ENCODE measurements at places on chromosomes 6 and 20.

- DNase-seq = no peak
Observed at GRCh38 chr20:25197870-25198190, 2.3 kb downstream of the ENTPD6 start.

GRCh38 chr6:6751266-6751596 lies 162.7 kb downstream of the LY86 start:
- no peak for DNase-seq

DNA sequence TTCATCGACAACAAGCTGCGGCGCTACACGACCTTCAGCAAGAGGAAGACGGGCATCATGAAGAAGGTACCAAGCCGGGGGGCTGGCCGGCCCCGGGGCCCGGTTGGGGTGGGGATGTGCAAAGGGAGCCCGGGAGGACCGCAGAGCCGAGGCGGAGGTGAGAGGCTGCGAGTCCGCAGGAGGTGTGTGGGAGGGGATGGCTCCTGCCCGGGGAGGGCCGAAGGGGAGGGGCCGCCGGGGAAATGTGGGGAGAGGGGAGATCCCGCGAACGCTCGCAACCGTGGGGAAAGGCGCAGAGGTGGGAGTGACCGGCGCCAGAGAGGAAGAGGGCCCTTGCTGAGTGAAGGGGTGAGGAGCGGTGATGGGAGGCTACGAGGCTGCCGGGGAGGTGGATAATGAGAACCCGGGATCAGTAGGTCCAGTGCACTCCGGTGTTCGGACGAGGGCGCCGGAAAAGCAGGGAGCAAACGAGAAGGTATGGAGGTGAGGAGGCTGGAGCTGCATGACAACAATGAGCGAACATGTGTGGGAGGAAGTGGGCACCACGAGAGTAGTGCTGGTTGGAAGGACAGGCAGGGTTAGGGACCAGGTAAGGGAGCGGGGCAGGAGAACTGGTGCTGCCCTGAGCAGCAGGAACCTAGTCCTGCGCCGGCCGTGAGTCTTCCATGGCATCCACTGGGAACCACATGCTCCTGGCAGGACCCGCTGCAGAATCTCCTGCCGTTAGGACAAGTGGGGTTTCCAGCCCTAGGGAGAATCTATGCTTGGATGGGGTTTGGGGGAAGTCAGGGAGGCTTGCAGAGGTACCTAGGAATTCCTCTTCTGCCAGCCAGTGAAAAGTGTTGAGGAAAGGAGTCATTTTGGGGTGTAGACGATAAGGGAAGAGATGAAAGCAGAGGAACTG lies 1.3 kb downstream of the SRF start:
- DNase-seq = peak; percentile 50

DNA sequence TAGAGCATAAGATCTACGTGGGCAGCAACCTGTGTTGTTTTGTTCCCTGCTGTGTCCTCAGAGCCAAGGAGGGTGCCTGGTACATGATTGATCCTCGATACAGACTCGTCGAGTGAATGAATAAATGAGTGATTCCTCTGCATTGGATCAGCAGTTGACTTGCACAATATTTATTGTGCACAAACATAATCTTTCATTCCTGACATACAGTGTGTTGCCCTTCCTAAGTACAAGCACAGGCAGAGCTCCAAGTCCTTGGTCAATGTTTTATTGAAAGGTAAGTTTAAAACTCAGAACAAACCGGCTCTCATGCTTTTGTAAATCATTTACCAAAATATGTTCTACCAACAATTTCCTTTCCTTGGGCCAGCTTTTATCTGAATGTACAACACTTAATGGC lies 57.4 kb downstream of the STMND1 start:
- no peak for DNase-seq

DNA sequence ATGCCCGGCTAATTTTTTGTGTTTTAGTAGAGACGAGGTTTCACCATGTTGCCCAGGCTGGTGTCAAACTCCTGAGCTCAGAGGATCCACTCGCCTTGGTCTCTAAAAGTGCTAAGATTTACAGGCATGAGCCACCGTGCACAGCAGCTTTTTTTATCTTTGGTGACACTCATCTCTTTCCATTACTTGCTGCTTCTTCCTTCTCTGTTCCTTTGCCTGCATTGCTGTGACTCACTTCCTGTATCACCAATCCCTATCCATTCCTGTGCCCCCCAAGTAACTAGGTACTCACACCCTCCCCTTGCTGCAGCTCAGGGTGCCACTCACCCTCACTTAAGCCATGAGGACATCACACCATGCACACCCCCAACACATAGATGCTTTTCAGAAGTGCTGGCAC lies 24.6 kb downstream of the KHDC1L start:
- DNase-seq = no peak

DNA sequence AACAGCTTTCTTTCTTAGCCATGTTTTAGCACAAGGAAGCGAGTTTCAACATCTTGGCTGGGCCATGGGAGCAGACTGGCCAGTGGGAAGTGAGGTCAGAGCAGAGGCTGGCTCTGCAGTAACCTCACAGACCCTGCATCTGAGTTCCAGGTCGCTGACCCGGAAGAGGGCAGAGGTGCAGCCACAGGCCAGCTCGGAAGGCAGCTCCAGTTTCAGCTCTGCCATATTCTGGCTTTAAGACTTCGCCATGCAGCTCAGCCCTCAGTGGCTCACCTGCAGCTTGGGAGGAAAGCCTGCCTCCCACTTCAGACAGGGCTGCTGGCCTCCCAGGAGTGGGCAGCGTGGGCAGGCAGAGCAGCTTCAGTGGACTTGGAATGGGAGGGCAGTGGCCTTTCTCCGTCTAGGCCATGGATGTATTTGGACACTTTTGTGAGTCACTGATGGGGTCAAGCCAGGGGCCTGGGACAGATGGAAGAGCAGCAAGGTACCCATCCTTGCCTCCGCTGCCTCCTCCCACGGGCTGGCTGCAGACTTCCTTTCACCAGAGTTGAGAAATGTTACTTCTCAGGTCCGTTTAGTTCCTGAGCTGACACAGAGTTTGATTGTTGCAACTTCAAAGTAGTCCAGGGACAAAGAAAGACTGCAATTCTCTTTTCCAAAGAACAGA lies 18.5 kb downstream of the CST8 start:
- no peak for DNase-seq

DNA sequence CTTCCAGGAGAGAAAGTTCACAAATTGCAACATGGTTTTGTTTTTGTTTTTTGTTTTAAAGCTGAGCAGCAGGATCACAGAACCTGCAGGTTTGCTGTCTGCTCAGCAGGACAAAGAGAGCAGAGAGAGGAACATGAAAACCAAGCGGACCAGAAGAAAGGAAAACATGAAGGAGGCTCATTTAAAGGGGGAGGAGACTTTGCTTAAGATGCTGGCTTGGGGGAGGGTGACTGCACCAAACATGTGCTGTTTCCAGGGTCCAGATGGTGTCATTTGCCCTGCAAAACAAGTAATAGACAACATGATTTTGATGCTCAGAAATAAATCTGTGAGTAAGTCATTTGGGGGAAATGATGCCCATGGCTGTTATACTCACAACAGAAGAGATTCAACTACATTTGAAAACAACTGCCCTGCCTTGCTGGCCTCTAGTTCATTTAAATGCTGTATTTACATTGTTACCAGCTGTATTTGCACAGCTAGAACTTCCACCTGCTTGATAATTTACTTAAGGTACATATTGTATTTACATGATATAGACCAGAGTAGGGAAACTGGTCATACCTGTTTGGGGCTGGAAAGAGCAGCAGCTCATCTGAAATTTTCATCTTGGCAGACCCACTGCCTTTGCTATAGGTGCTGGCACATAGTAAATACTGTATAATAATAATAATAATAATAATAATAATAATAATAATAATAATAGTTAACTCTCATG lies 32.2 kb upstream of the CHD6 start:
- DNase-seq = no peak

DNA sequence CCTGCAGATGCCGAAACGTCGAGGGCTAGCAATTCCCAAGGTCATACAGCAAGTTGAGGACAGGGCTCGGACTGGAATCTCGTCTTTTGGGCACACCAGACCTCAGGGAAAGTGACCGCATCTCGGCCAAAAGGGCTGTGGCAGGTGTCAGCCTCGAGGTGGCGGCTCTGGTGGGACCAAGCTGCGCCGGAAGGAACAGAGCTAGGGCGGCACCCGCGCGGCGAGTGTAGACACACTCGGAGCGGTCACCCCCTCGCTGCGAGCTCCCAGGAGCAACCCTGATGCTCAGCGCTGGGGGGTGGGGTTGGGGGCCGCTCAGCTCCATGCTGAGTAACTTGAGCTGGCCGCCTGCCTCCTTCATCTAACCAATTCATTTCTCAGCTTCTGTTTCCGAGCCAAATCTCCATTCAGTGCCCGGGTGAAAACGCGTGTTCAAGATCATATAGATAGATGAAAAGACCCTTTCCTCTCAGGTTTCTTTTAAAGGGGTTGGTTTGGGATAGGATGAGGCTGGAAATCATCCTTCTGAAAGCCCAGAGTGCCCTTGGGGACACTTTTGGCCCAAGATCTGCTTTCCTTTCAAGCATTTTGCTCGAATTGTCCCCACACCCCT lies 2.2 kb upstream of the TUBB2B start:
- peak; percentile 46 for DNase-seq

DNA sequence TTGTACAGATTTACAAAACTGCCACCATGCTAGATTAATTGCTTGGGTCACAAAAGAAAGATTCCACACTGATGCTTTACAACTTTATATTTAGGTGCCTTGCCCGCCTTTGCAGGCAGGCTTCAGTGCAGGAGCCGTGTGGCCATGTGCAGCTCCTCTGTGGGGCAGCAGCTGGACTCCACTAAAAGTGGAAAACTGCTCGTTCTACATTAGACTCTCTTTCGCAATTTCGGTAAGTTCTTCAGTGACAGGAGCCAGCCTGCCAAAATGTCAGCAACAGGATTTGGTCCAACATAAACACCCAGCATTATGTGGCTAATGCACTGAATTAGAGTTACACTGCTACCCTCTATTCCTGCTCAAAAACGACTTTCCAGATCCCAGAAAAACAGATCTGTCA lies 174.4 kb upstream of the KCNK16 start:
- no peak for DNase-seq

- no peak for DNase-seq
Observed at GRCh38 chr6:168417679-168418557, 23.1 kb upstream of the SMOC2 start.

- no peak for DNase-seq
Observed at GRCh38 chr6:158381214-158381613, 68.9 kb downstream of the TULP4 start.

GRCh38 chr6:169539176-169539897 lies 162.5 kb downstream of the WDR27 start:
- peak; percentile 61 for DNase-seq

DNA sequence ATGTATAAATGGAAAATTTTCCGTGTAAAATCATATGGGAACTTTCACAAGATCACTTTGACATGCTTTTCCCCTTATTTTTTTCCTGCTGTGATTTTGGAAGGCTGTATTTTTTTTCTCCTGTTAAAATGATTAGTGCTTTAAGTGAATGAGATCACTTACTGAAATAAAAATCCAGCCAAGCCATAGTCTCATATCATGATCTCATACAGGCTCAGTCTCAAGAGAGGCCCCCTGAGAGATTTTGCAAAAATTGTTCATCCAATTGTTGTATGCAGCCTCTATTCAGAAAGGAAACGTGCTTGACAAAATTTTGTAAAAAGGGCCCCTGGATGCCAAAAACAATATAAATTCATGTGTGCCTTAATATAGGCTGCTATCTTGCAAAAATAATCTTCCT lies 528.2 kb downstream of the HDGFL1 start:
- DNase-seq = no peak

- no peak for DNase-seq
Observed at GRCh38 chr20:38873050-38873581, 53.1 kb upstream of the FAM83D start.

- no peak for DNase-seq
Observed at GRCh38 chr20:56513161-56514150, 11.1 kb upstream of the FAM209A start.

GRCh38 chr20:37995856-37996605 lies 37.2 kb downstream of the TTI1 start:
- no peak for DNase-seq

GRCh38 chr6:7886132-7886531 lies 24.5 kb downstream of the TXNDC5 start:
- DNase-seq = no peak

DNA sequence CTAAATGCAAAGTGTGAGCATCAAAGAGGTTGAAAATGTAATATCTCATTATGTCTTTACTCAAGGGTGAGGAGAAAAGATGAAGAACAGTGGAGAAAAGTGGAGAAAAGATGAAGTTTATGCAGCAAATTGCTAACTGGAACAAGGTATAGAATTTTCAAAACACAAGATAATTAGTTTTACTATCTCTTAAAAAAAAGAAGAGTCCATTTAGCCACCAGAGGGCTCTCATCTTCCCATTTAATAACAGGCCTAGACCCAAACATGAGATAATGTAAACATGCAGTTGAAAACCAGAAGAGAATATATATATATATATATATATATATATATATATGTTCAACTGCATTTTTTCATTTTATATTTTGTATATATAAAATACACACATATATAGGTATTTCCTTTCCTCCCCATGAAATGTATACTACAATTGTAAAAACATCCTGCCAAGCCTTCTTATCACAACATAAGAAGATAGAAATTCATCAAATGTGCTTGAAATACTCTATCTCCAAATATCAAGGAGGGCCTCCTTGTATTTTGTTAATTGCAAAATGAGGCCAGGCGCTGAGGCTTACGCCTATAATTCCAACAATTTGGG lies 78.4 kb downstream of the ADTRP start:
- peak; percentile 75 for DNase-seq

DNA sequence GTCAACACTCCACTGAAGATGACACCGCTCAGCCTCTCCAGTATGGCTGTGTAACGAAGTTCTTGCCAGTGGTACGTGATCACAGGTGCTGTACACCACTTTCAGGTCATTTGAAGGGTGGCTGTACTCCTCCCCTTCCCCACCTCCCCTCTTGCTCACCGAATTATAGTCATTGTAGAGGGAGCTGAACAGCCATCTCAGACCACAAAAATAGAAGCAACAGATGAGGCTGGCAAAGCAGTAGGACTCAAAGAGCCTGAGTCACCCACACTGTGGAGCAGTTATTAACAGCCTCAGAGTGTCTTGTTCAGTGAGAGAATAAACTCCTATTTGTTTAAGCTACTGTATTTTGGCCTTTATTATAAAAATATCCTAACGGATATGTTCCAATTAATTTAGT lies 192.5 kb upstream of the MCHR2 start:
- no peak for DNase-seq

GRCh38 chr6:151627689-151628444 lies 134.1 kb downstream of the CCDC170 start:
- DNase-seq = no peak

DNA sequence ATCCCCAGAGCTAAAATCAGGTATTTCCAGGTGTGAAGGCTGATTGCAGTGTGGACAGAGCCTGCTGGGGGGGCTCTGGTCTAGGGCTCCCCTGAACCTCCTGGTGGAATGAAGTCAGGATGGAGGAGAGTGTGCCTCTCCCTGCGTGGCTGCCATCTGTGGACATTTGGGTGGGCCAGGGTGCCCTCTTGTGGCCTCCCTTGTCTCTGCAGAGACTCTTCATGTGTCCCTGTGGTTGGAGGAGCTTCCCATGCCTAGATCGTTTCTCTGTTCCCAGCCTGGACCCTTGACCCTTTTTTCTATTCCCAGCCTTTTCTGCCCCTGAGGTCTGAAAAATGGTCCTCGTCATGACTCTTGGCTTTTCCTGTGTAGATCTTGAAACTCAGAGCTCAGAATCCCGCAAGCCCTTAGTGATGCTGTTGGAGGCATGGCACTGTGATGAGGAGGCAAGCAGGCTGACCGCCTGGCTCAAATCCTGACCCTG lies 9.9 kb upstream of the PSMF1 start:
- DNase-seq = peak; percentile 47

GRCh38 chr6:151091571-151091970 lies 148.2 kb upstream of the AKAP12 start:
- DNase-seq = no peak

GRCh38 chr6:123804014-123804786 lies 535 bp downstream of the NKAIN2 start:
- DNase-seq = no peak

GRCh38 chr6:31576897-31577578 lies 1.7 kb downstream of the TNF start:
- DNase-seq = no peak

All from cardiac muscle cell (in vitro differentiated cells and primary cell).